ENCODE measurements at places on chromosomes 2 and 18.

DNA sequence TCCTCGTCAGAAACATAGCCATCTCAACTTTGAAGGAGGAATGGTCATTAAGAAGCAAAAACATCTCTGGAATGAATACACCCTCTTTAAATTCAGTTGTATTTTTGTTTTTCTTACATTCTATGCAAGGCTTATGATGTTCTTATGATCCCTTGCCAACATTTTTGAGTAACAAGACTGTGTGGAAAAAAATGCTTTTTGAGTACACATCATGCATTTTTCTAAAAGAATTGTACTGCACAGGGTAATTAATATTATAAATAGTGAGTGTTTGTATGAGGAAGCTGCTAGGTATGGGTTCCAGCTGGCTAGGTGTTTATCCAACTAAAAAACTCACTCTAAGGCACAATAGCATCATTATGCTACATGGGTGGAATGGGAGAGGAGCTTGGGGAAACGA is 59.0 kb upstream of the SPATS2L start:
- DNase-seq: no peak

DNA sequence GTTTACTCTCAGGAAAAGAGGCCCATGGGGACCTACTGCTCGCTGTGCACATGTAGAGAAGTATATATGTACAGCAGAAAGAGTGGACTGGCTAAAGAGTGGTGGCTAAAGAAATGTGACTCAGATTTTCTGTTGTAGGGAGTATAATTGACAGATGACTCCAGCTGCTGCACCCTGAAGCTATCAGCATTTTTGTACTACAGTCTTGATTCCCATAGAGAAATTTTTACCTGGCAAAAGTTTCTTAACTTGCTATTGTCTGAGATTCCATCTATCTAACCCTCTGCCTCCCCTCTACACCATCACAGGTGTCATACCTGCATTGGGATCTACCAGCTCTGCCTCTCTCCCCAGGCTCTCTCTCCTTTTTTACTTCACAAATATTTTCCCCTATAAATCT is 296.0 kb upstream of the KYNU start:
- DNase-seq: no peak

DNA sequence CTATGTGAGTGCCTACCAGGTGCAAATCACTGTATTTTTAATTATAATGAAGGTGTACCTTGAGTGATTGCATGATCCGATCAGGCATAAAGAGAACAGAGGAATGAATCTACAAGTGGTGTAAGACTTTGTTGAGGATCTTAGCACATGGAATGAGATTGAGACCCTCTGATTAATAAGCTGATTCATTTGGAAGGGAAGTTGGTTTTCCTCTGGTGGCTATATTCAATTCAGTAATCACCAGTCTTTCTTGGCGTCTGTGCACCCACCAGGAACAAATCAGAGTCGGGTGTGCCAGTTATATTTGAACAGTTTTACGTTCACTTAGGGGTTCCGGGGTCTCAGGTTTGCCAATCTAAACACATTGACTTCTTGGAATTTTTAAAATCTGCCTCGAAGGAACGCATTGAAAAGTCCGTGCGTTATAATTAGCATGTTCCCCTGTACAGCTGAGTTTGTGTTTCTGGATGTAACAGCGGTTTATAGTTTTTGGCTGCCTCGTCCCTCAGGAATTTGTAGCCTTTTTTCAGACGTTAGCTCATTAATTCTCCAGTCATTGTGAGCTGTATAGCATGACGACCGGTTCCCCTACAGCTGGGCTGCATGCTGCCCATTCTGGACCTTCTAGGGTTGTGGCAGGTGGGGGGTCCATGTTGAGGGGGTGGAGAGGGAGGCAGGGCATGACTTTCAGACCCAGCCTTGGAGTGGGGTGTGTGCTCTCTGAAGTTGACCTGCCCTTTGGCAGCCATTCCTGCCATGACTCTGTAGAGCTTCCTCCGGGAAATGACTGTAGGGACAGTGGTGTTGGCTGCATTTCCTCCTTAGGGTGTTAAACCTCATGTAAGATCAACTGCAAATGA is 20.3 kb downstream of the MYO1B start:
- no peak for DNase-seq

DNA sequence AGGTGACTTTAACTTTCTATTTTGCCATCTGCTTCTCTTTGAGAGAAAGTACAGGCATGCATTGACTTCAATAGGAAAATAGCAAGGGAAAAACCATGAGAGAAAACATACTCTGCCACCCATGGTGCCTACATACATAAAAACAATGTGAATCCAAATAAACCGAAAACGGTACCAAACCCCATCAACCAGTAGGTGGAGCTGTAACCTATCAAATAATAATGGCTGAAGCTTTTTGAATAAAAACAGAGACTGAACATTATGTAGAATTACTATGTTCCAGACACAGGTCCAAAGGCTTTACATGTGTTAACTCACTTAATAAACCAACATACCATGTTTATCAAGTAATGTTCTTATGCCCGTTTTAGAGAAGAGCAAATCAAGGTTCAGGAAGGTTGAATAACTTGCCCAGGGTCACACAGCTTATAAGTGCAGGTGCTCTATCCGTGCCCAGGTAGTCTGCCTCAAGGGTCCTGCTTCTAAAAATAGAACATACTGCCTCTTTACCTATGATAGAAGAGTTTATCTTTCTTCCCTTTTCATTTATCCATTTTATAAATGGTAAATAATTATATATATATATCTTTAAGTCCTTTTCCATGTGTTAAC is 293.9 kb upstream of the SYT4 start:
- DNase-seq: no peak

GRCh38 chr2:85195956-85196355 is 62.8 kb downstream of the TCF7L1 start:
- no peak for DNase-seq

DNA sequence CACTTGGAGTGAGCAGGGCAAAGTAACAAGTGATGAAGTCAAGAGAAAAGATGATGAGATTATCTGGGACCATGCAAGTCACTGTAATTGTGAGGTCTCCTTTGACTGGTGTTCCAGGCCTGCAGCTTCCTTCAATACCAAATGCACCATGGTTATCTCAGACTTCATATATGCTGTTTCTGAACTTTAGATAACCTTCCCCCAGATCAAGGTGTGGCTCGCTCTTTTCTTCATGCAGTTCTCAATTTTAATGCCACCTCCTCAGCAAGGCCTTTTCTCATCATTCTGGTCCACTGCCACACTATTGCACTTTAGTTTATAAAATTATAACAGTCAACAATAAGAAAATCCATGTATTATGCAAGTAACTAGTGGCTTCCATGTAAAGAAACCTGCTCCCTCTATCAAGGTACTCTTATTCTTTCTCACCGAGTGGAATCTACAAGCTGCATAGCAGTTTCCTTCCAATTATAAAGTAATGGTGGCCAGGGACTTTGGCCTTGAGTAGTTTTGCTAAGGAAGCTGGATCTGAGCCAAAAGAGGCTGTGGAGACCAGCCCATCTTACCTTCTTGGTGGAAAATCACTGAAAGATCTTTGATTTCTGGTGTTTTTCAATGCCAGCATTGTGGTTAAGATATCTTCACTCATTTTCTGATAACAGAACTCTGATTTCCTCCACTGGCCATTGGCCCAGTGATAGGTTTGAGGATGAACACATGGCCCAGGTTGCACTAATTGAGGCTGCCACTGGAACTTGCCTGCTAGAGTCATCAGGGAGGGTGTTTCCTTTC is 113.6 kb downstream of the KCNE4 start:
- DNase-seq: no peak

All from activated gamma-delta T cell (primary cell).